Stimulated activated CD4-positive, alpha-beta T cell treated with anti-CD3 and anti-CD28 coated beads, Interleukin-2, amount 100 ng/mL, for 48 hours (primary cell): ENCODE measurements at places on chromosomes 3 and 15.

DNA sequence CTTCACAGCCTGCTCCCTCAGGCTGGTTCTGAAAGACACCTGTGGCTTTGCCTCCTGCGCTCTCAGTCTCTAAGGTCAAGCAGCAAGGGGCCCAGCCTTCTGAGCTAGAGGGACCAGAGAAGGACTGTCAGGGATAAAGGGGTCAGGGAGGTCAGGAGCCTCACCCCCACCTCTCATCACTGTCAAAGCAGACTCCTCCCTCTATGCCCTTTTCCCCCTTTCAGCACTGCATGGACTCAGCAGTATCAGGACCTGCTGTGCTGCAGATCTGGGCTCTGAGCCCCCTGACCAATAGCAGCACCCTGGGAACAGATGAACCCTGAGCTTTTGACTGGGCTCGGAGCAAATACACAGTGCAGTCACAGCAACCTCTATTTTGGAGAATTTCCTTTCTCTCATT is 3.2 kb upstream of the BMF start:
- no peak for DNase-seq

- DNase-seq: no peak
Measured at GRCh38 chr15:53789654-53790375, 30.4 kb upstream of the WDR72 start.

DNA sequence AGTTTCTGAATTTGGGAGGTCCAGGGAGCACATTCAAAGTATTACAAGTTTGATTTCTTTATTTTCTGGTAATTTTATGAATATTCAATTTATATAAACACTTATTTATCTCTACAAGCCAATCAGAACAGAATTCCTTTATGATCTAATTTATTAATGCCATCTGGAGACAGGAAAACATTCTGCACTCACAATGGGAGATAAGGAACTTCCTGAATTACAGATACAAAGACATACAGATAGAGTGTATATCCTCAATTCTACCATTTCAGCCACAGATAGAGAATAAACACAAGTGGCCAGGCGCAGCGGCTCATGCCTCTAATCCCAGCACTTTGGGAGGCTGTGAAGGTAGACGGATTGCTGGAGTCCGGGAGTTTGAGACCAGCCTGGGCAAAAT is 86.0 kb downstream of the IQCH start:
- DNase-seq: no peak

DNA sequence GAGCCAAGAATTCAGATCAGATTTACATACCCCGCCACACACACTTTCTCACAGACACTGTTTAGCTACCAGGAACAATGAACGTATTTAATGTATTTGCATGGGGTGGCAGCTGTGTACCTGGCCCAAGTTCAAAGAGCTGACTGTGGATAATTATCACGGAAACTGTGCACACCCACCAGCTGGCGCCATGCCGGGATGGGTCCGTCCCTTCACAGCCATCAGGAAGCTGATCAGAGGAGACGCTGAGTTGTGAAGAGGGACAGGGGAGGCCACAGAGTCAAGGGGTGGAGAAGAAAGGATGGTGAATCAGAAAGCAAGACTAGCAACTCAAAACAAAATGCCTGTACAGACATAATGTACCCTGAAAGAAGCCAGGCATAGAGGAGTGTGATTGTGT is 13.1 kb upstream of the PLA2G4D start:
- DNase-seq: peak; percentile 19

DNA sequence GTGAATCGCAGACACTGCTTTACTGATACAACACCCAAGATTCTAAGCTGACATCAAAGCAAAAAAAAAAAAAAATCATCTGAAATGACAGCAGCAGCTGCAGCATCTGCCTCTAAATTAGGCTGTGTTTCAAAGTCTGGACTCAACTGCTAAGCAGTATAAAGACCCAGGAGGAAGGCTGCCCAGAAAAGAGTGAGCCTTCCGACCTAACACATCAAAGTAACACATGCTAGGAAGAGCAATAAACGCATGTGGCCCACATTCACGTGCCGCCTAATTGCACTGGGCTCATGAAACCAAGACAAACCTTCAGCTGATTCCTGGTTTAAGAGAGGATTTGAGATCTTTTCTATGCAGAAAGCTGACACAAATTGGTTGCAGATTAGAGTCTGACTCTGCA is 317.1 kb downstream of the ZIC4 start:
- no peak for DNase-seq

DNA sequence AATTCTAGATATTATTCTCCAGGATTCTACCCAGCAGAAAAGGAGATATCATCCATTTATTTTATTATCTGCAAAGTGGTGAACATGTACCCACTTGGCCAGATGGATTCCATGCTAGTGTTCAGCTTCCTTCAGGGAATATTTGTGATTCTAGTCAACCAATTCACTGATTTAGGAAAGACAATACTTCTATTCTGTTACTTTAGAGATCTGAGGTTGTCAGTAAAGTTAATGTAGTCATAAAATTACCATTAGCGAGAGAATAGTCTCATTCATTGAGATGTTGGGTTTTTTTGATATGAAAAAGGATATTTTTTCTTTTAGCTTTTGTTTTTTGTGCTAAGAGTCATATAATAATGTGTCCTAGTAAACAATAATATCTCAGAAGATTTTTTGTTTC is 222.8 kb downstream of the CGGBP1 start:
- no peak for DNase-seq

- DNase-seq: no peak
Measured at GRCh38 chr15:72034859-72035650, 82.9 kb downstream of the MYO9A start.

DNA sequence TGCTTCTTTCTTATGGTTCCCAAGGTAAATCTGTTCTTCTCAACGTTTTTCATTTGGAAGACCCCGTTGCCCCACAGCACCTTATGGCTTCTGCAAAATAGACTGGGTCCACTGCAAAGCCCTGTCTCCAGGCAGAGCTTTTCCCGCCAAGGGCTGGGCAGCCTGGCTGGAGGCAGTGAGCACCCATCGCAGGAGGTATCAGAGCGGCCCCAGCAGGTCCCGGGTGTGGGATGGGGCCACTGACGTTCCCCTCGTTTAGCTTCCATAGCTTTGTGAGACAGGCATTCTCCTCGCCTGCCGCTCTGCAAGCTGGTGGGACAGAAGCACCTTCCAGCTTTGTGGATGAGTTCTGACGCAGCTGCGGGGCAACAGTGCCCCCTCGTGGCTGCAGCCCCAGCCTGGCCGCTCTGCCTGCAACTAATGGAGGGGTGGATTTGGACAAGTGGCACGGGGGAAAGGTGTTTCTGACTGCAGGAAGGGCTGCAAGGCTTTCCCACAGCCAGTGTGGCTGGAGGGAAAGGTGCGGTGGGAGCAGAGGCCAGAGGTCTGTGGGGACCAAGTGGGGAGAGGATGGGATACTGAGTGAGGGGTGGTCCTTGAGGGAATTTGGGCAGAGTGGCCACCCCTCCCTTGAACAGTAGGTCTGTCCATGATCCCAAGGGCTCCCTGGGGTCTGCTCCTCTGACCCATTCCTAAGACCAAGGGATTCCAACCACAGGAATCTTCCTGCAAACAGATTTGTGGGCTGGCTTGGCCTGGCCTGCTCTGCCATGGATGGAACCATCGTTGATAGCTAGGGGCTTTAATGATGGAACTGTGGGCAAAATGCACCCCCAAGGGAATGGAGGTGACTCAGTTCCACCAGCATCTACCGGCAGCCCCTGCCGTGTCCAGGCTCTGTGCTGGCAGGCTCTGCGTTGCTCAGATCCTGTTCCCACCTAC is 99.4 kb downstream of the FBLN2 start:
- peak; percentile 77 for DNase-seq
